ENCODE measurements at places on chromosomes 7 and 10.

GRCh38 chr7:1758859-1759521 lies 88.9 kb downstream of the ELFN1 start:
- no peak for DNase-seq

DNA sequence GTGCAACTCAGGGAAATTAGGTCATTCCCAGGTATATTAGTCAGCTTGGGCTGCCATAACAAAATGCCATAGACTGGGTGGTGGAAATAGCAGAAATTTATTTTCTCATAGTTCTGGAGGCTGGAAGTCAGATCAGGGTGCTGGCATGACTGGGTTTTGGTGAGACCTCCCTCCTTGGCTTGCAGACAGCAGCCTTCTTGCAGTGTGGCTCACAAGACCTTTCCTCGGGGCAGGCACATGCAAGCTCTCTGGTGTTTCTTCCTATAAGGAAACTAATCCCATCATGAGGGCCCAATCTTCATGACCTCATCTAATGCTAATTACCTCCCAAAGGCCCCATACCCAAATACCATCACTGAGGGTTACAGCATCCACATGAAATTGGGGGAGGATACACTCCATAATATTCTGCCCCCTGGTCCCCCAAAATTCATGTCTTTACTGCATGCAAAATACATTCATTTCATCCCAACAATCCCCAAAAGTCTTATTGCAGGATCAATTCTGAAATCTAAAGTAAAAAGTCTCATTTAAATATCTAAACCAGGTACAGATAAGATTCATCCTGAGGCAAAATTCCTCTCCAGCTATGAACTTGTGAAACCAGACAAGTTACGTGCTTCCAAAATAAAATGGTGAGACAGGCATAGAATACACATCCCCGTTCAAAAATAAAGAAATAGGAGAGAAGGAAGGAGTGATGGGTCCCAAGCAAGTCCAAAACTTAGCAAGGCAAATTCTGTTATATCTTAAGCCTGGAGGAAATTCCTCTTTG lies 17.4 kb upstream of the CBLL1 start:
- DNase-seq = no peak

DNA sequence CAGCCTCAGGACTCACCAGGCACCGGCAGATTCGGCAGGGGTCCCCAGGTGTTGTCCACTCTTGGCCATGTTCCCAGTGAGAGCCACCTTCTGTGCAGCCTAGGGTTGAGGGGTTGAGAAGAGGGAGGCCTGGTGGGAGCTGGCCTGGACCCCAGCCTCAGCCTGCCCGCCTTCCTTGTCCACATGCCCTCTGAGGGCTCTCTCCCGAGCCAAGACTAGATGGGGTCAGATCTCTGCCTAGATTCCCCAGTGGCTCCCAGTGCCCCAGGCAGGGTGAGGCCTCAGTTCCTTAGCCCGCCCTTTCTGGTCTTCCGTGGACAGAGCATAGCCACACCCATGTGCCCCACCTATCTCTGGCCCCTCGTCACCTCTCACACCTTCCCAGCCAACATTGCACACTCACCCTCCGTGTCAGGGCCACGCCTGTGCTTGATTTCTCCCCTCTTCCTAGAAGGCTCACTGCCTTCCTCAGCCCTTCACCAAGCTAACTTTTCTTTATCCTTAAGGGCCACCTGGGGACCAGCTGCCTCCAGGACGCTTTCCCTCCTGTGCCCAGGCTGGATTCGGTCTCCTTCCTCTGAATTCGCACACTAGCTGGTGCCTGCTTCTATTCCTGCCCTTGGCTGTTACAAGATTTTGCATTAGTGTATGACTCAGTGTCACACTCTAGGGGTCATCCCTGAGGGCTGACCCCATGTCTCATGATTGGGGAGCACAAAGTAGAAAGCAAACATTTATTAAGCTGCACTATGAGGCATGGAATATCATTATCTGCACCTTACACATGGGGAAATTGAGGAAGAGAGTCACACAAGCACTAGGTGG lies 7.5 kb downstream of the KCP start:
- peak; percentile 59 for DNase-seq

- DNase-seq = peak; percentile 85
Measured at GRCh38 chr7:101542527-101543241, 86.4 kb downstream of the MYL10 start.

DNA sequence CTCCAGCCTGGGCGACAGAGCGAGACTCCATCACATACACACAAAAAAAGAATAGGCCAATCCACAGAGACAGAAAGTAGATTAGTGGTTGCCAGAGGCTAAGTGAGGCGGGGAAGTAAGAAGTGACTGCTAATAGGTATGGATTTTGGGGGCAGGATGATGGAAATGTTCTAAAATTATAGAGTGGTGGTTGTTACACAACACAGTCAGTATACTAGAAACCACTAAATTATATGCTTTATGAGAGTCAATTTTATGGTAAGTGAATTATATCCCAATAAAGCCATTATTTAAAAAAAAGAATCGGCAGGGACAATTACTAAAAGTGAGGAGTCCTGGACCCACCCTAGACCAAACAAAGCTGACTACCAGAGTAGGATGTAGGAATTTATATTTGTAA lies 24.3 kb downstream of the DENND2A start:
- no peak for DNase-seq

DNA sequence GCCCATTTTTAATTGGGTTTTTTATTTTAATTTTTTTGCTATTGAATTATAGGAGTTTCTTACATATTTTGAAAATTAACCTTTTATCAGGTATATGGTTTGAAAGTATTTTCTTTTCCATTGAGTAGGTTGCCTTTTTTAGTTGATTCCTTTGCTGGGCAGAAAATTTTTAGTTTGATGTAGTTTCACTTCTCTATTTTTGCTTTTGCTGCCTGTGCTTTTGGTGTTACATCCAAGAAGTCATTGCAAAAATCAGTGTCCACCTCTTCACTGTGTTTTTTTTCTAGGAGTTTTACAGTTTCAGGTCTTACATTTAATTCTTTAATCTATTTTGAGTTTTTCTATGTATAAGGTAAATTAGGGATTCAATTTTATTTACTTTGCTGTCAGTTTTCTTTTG lies 129.8 kb upstream of the FERD3L start:
- DNase-seq = no peak

- DNase-seq = no peak
Measured at GRCh38 chr7:124084024-124084423, 51.2 kb upstream of the TMEM229A start.
